HS-5 (cell line): ENCODE measurements at places on chromosomes 11 and 22.

GRCh38 chr11:76738618-76739240, 44.4 kb upstream of the TSKU start:
- no peak for DNase-seq

DNA sequence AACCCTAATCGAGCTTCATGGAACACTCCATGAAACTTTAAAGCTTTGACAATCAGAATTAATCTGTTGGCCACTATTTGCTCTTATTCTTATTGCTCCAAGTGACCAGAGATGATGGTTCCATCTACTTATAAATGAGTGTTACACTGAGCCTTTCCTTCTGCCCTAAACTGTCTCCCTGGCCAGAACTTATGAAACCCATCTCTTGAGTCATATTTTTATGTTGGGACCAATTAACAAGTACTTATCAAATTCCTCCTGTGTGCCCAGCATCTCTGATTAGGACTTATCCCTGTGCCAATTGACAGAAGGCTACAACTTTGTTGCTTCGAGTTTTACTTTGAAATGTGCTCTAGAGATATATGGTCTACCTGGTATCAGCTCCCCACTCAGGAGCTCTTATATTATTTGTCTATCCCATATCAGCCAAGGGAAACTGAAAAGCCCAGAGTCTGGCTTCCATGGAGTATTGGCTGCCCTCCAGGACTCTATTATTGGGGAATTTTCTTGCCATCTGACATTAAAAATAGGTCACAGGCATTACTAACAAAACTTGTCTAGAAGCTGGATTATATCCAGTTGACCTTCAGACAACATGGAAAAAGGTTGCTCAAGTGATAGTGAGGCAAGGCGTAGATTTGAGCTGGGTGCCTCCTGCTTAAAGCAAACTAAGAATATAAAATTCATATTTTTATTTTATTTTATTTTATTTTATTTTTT, 8.8 kb downstream of the KREMEN1 start:
- no peak for DNase-seq

DNA sequence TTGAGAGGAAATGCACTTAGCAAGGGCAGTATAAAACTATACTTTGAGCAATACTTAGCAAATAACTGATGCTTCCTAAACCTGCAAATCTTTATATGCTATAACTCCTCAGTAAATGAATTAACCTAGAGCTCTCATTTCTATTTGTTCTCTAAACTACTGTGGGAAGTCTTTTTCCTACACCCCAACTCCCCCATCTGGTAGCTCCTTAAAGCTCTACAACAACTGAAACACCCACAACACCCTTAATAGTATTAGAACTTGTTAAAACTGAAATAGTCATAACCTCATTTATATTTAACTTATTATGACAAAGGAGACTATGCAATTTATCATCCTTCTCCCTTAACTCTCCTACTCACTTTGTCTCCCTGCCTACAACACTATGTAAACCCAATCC, 43.4 kb downstream of the GUCY1A2 start:
- no peak for DNase-seq

GRCh38 chr22:45271667-45272201, 13.0 kb upstream of the UPK3A start:
- DNase-seq = no peak

DNA sequence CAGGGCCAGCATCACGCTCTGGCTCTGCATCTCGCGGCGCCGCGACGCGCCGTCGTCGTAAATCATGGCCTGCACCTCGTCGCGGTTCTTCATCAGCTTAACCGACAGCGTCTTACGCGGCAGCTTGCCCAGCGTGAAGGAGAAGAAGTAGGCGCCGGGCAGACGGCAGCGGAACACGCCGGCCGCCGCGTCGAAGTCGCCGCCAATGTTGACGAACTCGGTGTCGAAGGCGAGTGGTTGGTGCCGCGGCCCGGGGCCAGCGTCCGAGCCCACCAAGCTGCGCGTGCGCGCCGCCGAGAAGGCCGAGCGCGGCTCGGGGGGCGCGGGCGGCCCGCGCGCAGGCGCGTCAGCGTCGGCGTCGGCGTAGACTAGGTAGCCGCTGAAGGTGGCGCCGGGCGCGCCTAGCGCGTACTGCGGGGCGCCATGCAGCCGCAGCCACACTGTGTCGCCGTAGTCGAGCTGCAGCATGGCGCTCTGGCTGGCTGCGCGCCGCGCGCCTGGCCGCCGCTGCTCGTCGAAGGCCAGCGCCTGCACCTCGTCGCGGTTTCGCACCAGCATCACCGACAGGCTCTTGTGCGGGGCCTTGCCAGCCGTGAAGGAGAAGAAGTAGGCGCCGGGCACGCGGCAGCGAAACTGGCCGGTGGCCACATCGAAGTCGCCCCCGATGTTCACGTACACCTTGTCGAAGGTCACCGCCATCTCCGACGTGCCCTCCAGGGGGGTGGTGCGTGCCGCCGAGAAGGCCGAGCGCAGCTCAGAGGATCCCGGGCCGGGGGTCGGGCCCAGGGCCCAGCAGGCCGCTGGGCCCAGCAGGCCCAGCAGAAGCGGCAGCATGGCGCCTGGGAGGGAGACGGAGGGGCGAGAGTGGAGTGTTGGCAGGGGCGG, 3.7 kb downstream of the FAM180B start:
- no peak for DNase-seq

GRCh38 chr22:27801202-27801615, 347 bp downstream of the MN1 start:
- no peak for DNase-seq

DNA sequence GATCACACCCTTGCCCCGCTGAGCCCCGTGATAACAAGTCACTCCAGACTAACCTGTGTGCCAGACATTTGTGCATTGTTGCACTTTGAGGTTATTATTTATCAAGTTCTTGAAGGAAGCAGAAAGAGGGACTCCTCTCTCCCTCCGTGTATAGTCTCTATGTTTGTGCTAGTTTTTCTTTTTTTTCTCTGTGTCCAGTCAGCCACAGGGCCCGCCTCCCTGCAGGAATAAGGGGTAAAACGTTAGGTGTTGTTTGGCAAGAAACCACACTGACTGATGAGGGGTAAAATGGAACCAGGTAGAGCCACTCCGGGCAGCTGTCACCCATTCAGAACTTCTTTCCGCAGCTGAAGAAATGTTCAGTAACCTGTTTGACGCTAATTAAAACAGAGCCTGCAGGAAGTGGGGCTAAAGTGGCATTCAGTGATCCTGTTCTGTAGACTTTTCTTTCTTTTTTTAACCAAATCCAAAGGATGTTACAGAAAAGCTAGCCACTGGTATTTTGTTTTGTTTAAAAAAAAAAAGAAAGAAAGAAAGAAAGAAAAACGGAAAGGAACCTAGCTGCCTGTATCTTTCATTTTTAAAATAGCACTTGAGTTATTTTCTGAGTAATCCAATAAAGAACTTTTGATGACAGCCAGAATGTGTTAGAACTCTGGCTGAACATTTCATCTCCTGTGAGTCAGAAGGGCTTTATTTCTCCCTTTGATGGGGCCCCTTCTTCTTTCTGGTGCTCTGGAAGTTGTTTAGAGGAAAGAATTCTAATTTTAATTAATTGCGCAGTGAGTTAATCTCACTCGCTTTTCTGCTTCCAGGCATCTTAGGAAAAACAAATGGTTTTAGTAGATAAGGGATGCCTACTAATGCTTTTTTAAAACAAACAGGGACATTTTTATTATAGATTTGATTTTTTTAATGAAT, 58.2 kb downstream of the COMMD9 start:
- DNase-seq = no peak

GRCh38 chr11:69705351-69705811, 1.6 kb upstream of the FGF19 start:
- no peak for DNase-seq

GRCh38 chr11:29334776-29335130, 682.1 kb downstream of the KCNA4 start:
- no peak for DNase-seq
